ENCODE measurements at places on chromosomes 5 and 9.

DNA sequence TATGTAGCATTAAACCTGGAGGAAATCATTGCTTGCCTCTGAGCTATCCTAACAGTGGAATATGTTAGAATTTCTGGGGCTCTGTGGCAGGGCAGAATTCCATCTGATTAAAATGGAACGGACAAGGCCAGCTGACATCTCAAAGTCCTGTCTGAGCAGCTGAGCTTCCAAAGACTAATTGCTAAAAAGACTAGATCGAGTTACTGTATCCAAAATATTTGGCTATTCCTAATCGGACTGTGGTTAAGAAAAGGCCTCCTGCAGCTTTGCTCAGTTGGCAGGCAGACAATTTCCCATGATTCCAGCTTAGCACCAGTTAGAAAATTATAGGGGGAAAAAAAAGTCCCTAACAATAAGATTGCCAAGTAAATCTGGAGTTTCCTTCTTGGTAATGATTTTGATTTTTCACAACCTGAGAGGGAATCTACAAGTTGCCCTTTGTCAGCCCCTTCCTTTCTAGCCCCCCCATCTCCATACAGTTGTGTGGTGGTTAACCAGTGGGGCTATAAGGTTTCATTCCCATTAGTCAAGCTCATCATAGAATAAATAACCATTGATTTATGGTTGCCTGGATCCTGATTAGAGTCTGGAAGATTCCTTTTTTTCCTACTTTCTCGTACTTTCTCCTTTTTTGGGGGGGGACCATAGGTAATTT, 26.4 kb downstream of the PTGR1 start:
- DNase-seq, result peak; percentile 89

DNA sequence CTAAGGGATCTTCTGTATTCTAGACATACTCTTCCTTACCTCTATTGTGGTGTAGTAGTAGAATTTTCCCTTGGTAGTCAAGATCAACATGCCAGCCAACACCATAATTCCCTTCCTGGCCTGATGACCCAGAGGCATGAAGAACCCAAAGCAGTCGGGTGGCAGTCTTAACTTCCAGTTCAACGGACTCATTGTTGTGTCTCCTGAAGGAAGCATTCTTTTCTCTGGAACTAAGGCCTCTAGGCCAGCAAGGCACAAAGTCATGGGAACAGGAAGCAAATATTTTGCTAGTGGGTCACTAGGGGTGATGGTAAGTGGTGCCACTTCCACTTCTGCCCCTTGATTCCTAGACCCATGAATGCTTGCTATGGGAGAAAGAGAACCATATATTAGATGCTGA, 55.2 kb upstream of the DAPK1 start:
- peak; percentile 42 for DNase-seq

GRCh38 chr5:56433039-56433617, 200.0 kb upstream of the ANKRD55 start:
- peak; percentile 54 for DNase-seq

- peak; percentile 3 for DNase-seq
Measured at GRCh38 chr5:83645936-83646335, 74.7 kb downstream of the HAPLN1 start.

- DNase-seq, result peak; percentile 75
Measured at GRCh38 chr5:77882670-77883257, 106.6 kb upstream of the TBCA start.

- DNase-seq, result no peak
Measured at GRCh38 chr9:123550012-123550411, 194.0 kb downstream of the CRB2 start.

DNA sequence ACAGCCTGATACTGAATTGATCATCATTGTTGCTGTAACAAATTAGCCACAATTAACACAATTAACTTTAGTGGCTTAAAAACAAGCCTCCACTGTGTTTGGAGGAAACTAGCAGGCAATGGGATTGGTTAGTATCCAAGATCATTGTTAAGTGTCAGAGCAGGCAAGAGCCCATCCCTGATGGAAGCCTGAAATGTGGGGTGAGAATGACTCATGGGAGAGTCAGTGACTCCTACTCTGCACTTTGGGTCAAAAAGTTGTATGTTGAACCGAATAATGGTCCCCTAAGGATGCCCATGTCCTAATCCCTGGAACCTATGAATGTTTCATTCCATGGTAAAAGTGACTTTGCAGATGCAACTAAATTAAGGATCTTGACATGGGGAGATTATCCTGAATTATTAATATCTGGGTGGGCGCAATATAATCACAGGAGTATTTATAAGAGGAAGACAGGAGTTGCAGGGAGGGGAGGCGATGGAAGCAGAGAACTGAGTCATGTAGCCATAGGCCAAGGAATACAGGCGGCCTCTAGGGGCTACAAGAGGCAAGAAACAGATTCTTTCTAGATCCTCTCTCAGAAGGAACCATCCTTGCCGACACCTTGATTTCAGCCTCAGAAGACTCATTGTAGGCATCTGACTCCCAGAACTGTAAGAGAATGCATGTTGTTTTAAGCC, 28.8 kb downstream of the ALG2 start:
- peak; percentile 17 for DNase-seq

GRCh38 chr9:99907208-99907532, 716 bp downstream of the STX17 start:
- no peak for DNase-seq

DNA sequence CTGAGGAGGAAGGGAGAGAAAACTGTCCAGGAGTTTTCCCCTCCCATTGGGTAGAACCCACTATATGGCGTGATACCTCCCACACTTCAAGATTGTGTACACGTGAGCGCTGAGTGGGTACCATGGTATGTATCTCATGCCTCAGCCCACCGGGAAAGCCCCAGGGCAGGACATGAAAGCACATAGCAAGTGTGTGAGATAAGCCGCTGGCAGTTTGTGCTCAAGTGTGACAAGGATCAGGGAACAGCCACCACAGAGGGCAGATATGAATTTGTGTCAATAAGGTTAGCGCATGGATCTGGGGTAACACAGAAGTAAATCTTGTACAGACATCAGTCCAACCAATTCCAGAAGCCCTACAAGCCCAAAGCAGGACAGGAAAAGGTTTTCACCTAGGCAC, 42.6 kb upstream of the NAA35 start:
- DNase-seq, result no peak

GRCh38 chr5:173341961-173342430, 13.8 kb upstream of the STC2 start:
- DNase-seq, result peak; percentile 67

DNA sequence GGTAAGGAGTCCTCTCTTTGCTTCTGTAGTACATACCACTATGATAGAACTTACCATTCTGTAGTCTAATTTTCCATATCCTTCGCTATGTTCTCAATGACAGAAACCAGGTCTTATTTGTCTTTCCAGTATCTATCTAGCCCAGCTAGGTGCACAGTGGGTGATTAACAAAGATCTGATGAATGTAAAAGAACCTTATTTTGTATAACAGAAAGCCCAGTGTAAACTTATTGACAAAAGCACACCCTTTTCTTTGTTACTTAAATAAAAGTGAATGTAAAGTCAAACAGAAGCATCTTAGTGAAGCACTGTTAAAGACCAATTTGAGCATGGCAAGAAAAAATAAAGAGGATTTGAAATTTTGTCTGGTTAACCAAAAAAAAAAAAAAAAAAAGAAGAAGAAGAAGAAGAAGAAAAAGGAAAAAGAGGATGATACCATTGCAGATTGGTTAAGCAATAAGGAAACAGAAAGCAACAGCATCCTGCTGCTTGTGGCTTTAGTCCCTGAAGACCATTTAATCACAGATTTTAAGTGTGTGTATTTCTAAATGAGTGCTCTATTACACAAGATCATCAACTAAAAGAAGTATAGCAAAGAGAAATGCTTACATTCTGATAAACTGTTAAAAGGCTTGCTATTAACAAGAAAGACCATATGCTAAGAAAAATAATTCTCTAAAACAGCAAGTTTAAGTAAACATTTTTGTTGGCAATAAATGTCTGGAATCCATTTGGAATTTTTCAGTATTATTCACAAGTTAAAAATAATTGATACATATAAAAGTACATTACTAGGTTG, 21.2 kb downstream of the MEGF9 start:
- DNase-seq, result peak; percentile 73

- DNase-seq, result no peak
Measured at GRCh38 chr5:132019857-132020555, 8.5 kb upstream of the ACSL6 start.

- DNase-seq, result no peak
Measured at GRCh38 chr5:132243366-132243977, 14.0 kb upstream of the PDLIM4 start.

DNA sequence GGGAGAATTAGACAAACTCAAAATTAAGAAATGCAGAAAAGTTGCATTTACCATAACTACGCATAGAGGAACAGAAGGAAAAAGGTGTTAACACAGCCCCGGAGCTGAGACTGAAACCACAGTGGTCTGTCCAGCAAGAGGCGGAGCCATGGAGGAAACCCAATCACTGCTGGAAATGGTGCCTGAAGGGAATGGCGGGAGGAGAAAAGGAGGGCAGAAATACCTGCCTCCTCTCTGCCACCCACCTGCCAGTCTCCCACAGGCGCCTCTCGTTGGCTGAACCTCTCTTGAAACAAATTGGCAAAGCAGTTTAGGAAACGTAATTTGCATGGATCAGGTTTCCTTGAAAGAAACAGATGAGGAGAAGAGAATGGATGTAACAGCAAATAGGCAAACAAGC, 9.7 kb upstream of the PRKACG start:
- no peak for DNase-seq

DNA sequence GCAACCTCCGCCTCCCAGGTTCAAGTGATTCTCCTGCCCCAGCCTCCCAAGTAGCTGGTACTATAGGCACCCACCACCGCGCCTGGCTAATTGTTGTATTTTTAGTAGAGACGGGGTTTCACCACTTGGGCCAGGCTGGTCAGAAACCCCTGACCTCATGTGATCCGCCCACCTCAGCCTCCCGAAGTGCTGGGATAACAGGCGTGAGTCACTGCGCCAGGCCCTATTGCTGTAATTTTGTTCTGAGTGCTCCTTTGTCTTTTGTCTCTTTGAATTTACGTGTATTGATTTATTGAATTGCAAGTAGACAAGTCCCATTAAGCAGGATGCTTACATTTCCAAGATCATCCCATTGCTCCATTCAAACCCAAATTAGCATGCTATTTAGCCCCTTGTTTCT, 186.7 kb downstream of the MSX2 start:
- no peak for DNase-seq

Measured in EH (cell line).